ENCODE measurements at places on chromosomes 2 and 18.

GRCh38 chr2:238742066-238742465 lies 105.8 kb upstream of the TWIST2 start:
- no peak for DNase-seq

- DNase-seq, result no peak
Measured at GRCh38 chr2:20229322-20230113, 4.6 kb upstream of the SDC1 start.

- DNase-seq, result no peak
Measured at GRCh38 chr2:120029672-120030640, 17.1 kb downstream of the EPB41L5 start.

GRCh38 chr2:240233885-240234502 lies 93.5 kb upstream of the OTOS start:
- no peak for DNase-seq

- no peak for DNase-seq
Measured at GRCh38 chr2:217660423-217660822, 342.4 kb downstream of the TNS1 start.

- no peak for DNase-seq
Measured at GRCh38 chr18:54440292-54440691, 82.6 kb downstream of the C18orf54 start.

GRCh38 chr2:110107092-110108079 lies 8.2 kb downstream of the MALL start:
- DNase-seq, result no peak

DNA sequence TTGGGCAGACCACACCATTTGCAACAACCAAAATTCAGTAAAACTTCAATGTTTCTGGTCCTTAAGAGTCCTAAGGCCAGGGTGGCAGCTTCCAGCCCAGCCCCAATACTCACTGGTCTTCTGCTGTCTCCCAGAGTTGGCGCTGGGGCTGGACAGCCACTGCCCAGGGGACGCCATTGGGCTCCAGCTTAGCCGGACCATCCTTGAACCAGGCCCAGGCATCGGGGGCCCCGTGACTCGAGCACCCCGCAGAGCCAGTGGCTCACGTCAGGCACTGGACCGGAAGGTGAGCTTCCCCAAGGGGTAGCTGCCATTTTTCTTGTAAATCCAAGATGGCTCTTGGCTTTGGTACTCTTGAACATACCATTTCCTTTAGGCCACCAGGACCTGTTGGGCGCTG lies 21.8 kb downstream of the SNED1 start:
- DNase-seq, result no peak

DNA sequence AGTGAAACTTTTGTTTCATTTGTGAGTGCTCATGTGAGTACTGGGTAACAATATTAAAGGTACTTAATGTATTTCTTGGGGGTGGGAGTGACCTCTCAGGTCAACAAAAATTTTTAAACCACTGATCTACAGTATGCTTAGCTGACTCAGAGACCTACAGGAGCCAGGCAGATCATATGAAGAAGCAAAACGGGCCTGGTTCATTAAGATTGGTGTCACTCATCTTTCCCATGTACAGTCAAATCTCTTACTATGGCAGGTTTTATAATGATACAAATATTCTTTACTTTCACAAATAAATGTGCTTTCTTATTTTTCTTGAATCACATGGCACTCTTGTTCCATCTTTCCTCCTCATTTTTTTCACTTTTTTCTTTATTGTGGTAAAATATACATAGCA lies 7.7 kb upstream of the TMSB10 start:
- no peak for DNase-seq

DNA sequence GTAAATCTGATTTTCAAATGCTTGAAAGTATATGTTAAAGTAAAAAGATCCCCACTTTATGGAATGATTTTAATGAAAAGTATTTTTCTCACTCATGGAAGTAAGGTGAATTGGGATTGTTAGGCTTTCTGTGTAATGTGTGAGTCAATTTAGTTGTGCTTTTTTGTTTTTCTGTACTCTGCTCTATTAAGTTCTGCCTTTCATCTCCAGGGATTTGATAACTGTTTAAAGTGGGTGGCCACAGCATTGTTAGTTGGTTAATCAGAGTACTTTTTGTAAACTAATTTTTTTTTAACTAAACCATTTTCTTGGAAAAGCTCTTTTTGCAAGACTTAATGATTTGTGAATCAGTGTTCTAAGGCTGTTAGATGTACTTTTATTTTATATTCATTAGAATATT lies 76.8 kb downstream of the ABI2 start:
- DNase-seq, result no peak

GRCh38 chr2:71419976-71420375 lies 33.4 kb upstream of the DYSF start:
- no peak for DNase-seq

GRCh38 chr2:23456881-23457760 lies 72.1 kb downstream of the KLHL29 start:
- DNase-seq, result no peak

DNA sequence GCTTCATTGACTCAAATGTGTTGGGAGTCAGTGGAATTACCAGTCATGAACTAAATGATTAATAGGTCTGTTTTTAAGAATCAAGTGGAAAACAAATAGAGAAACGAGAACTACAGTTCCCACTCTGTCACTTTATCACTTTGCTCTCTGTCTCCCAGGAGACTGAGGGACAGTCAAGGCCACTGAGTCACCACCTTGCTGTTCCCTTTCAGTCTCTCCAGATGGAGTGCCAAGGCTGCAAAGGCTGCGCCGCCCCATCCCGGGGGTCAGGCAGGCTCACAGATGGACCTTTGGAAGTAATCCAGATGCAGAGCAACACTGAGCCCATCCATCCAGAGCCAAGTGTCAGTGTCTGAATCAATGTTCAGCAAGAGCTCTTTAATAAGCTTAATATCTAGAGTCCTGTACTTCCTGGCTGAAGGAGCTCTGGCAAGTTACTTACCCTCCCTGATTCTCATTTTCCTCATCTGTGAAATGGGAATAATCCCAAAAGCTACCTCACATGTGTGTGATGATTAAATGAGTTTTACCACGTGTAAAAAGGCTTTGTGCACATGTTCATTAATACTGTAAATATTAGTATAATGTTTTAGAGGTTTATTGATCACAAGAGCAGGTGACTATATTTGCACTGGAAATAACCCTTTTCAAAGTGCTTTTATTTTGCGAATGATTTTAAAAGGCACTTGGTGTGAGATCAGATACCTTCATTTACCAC lies 43.0 kb upstream of the EFEMP1 start:
- no peak for DNase-seq

DNA sequence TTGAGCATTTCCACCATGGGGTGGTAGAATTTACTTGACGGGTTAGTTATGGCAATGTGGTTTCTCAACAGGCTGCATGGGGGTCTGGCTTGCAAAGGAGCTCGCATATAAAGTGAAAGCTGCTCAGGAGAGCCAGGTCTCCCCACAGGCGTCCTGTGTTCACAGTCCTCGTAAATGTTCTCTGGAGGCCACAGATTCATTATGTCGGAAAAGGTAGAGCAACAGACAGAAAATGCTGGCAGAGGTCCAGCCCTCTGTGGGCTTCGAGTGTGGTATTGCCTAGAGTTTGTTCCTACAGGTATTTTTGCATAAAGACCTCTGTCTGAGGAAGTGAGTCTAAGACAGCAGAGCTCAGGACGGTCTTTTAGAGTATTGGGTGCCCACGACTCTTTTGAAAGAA lies 96.4 kb downstream of the CDCA7 start:
- peak; percentile 4 for DNase-seq

DNA sequence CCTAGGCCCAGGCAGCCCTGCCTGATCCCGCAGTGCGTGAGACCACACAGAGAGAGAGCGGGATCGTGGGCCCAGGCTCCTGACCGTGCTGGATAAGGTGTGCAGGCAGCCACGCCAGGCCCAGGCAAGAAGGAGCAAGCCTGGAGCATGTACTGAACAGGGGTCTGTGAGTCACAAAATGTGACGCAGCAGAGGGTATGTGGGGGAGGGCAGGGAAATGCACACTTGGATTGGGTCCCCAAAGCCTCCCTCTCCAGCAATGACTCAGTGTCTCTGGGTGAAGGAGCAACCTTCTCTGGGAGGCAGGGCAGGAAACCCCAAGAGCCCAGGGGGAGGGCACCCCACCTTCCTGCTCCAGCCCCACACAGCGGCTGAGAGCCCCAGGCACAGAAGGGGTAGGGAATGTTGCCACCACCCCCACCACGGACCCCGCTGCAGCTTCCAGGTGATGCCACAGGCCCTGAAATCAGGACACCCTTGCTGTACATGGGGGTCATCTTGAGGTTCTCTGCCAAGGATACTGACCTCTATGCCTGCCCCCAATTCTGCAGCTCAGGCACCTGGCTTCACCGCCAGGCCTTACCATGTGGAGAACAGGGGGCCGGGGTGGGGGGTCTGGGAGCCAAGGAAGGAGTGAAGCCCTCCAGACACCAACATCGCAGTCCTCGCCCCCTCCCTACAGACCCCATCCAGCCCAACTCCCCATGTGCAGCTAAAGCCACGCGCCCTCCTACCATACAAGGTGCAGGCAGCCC lies 1.3 kb upstream of the GPC1 start:
- no peak for DNase-seq

DNA sequence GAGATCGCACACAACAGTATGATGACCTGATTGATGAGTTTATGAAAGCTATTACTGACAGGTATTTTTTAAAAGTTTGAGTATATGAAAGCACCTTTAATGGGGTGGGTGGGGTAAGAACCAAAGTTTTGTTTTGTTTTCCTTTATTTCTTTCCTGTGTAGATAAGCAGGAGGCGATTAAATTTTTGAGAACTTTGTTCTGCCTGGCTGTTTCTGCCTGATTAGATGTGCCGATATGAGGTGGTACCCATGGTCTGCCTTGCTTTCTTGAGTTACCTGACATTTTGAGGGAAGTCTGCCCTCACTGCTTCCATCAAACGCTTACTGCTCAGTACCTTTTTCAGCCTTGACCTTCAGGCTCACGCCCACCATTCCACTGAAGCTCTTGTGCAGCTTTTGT lies 39.2 kb downstream of the ME2 start:
- no peak for DNase-seq

- DNase-seq, result no peak
Measured at GRCh38 chr18:76524900-76525698, 30.1 kb upstream of the ZNF516 start.

DNA sequence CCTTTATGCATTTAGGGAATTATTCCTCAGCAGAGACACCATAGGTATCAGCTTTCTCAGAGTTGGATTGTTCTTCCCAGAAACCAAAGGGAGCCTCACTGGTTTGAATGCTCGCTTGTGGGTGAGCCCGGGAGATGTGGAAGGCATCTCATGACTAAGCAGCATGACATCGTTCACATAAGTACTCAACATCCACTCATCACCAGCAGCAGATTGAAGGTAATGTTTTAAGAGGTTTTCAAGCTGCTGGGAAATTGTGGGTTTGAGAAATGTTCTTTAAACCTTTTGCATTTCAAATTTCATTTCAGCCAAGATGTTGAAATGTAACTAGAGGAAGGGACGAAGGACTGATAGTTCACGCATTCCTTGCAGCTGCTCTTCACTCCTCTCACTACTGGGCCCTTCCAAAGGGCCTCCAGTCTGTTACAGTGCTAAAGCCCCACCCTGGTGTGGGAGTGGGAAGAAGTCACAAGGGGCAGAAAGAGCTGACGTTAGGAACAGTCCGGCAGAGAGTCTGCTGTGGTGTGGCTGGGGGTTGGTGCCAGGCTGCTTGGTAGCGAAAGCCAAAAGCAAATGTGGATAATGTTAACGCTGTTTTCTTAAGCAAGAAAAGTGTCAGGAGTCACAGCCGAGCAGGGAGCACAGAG lies 324.5 kb upstream of the EPHA4 start:
- DNase-seq, result no peak

DNA sequence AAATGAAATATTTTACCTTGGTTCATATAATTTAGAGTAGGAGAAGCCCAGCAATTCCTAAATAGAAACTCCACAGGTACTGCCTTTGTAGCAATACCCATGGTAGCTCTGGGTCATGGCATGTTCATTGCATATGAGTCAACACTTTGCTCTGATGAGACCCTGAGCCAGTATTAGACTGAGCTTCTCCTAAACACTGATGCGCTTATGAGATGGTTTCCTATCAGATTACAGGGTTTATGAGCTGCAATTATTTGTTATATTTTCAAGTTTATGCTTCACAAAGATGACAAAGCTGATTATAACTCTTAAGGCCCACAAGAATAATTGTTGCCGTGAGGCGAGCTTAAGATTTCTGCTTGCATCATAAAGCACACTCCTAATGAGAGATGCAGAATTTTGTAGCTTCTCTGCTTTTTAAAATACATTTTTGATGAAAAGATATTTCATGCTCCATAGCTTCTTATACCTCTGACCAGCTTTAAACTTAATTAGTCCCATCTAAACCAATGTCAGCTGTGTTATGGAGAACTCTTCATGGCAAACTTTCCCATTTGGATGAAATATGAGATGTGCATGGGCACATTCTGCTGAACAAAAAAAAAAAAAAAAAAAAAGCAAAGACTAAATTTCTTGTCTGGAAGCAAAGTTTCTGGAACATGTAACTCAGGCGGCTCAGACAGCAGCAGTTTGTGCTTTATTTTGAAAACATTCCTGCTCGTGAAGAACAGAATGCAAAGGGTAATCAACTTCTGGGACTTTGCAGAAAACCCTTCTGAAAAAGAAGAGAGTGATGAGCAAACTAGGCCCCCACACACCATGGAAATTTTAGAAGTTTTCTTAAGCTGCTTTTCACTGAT lies 162.6 kb downstream of the KCNE4 start:
- DNase-seq, result no peak

DNA sequence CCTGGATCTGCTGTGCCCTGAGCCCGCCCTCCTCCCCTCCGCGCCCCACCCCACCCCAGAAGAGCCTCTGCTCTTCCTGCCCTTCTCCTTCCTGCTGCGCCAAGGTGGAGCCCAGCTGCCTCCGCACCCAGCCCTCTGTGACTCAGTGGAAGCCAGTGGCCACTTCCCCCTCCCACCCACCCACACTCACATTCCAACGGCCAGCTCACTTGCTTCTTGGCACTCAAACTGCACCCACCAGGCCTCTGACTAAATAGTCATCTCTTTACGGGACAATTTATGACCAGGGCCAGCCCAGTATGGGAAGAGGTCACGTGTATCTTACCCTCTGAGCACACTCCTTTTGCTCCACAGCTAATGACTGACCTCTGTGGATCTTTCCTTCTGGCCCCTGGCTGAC lies 150.4 kb upstream of the SLC1A4 start:
- DNase-seq, result no peak

GRCh38 chr2:157068237-157068636 lies 189.3 kb upstream of the GALNT5 start:
- DNase-seq, result no peak

DNA sequence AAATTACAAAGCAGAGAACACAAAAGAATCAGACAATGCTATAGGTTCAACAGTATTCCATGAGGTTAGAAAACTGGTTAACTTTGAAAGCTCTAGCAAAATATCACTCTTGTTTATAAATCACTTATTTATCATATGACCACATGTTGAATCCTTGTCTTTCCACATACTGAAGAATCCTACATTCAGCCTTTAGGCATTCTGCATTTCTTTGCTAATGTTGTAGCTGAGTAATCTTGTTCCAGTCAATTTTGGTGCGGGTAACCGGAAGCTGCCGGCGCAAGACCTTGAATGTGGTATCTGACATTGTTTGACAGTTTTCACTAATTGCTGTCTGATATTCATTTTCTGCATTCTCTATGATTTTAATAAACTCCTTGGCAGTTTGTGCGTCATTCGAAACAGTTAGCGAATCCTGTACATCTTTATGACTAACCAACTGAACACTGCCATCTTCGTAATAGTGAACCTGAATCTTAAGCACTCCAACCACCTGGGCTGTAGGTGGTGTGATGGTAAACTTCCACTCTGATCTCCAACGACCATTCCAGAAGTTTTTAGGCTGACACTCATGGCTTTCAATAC lies 154.1 kb downstream of the BAZ2B start:
- DNase-seq, result no peak

- no peak for DNase-seq
Measured at GRCh38 chr18:60639836-60640235, 267.3 kb upstream of the MC4R start.

- no peak for DNase-seq
Measured at GRCh38 chr2:215417400-215417951, 18.4 kb downstream of the FN1 start.
